ENCODE measurements at places on chromosomes 6 and 20.
A peak's percentile ranks its signal among the peaks of the same experiment; 100 is the strongest.

DNA sequence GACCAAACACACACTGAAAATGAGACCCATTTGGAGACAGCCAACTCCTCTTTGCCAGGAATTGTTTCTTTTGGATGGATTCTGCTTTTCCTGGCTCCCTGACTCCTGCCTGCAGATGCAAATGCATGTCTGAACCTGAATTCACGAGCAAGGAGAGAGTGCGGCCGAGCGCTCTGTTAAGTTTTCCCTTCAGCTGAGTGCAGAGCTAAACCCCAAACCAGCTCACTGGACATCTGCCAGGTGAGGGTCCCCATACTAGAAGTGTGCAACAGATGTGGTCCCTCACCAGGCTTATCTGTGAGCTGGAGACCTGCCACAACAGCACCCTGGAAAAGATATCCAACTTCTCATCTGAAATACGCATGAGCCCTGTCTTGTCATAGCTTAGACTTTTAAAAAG, 59.0 kb downstream of the CD164 start:
- no peak for DNase-seq

- DNase-seq: no peak
Observed at GRCh38 chr20:41224281-41224680, 86.9 kb downstream of the PLCG1 start.

- peak; percentile 57 for DNase-seq
Observed at GRCh38 chr6:137737836-137738596, 129.0 kb upstream of the TNFAIP3 start.

DNA sequence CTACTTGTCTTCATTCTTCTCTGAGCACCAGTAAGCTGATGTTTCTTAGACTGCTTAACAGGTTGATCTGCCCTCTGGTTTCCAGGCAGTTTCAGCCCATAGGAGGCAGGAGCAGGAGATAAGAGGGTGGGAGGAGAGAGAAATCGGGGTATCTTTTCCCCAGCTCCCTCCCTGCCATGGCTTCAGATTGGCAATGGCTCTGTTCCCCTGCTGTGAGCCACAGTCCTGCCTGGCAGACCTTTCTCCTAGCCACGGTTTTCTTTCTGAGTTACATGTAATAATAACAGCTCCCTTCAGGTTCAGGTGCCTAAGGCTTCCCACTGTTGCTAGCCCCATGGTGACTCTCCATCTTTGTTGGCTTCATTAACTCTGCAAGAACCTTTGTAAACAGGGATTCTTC, 115.3 kb downstream of the CD83 start:
- DNase-seq: no peak

DNA sequence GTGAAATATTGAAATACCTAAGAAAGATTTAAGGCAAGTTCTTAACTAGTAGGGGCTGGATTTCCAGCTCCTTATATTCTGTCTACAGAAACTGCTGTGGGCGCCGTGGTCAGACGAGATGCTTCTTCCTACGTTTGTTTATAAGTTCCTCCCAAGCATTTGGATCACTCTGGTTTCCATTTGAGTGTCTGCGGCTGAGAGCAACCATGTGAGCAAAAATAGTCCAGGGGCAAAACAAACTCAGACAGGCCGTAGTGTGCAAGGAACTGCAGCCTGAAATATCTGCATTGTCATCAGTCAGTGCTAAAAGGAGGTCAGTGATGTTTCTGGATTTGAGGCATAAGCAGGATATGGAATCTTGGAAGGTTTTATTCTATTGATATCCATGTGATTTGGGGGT, 485.9 kb upstream of the JAG1 start:
- DNase-seq: peak; percentile 60

DNA sequence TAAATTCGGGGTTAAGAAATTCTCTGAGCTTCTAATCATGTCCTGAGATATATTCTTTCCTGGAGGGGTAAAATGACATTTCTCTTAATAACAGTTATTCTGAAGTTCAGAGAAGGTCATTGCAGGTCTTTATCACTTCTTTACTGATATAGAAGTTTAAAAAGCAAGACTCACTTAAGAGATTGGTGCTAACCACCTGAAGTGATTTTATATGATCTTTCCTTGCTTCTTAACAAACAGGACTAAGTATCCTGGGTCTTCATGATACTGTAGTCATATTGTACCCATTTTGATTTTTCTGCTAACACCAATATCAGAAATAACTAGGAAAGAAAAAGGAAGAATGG, 39.3 kb upstream of the PRDM1 start:
- DNase-seq: no peak

- peak; percentile 92 for DNase-seq
Observed at GRCh38 chr20:57957411-57958049, 247.7 kb upstream of the PMEPA1 start.

- no peak for DNase-seq
Observed at GRCh38 chr6:16132909-16133308, 4.0 kb downstream of the MYLIP start.

DNA sequence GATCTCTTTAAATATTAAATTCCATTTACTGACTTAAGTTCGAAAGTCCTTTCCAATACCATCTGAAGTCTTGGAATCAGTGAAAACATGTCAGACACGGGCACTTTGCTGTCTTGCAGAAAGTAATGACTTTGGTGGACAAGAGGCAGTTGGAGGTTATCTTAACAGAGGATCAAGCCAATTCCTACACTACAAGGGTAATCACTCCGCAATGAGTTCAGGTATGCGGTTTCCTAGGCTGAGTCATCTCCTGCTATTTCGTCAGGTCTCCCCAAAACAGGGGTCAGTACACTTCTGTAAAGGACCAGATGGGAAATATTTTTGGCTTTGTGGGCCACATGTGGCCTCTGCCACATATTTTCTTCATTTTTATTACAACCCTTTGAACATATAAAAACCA, 656.6 kb downstream of the KIF16B start:
- no peak for DNase-seq

DNA sequence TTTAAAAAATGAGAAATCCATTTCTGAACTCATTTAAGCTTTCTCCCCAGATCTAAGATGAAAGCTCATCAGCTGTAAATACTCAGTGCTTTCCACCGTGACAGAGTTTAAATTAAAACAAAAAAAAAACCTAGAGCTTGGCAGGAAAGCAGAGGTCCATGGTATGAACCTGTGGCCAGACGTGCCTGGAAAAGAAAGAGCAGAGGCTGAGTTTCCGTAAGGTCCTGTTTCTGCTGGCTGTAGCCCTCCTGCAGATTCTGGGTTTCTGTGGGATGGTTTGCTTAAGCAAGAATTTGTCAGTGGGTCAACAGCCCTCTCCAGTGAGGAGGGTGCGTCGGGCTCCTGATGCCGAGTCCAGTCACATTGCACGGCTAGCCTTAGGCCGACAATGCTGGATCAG, 383.2 kb downstream of the SAMD5 start:
- no peak for DNase-seq

- no peak for DNase-seq
Observed at GRCh38 chr6:76435174-76435573, 362.7 kb upstream of the IMPG1 start.

- no peak for DNase-seq
Observed at GRCh38 chr6:44472250-44472945, 84.9 kb downstream of the CDC5L start.

- no peak for DNase-seq
Observed at GRCh38 chr6:157406661-157407060, 25.7 kb downstream of the ZDHHC14 start.

- peak; percentile 39 for DNase-seq
Observed at GRCh38 chr6:111361648-111362047, 121.4 kb downstream of the REV3L start.

GRCh38 chr6:110255211-110255750, 75.1 kb downstream of the CDC40 start:
- DNase-seq: peak; percentile 72

DNA sequence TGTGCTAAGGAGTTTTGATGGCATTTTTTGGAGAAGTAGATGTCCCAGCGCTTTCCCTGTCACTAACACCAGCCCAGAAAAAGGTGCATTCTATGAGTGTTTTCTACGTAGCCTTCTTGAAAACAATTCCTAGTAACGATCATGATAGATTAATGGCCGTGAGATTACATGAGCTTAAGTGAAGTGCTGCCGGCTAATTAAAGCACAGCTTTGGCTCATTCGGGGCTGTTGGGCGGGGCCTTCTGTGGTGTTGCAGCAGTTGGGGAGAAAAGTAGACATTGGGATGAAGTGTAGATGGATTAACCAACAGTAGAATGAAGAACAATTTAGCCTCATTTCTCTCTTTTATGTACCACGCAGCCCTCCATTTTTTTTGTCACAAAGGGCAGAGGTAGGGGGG, 20.8 kb upstream of the TRAF3IP2 start:
- DNase-seq: peak; percentile 23

GRCh38 chr6:117783279-117783678, 108.0 kb downstream of the NUS1 start:
- DNase-seq: no peak

GRCh38 chr6:35185971-35186370, 27.8 kb upstream of the SCUBE3 start:
- DNase-seq: no peak

- peak; percentile 27 for DNase-seq
Observed at GRCh38 chr6:47135772-47136171, 93.6 kb upstream of the ADGRF1 start.

GRCh38 chr6:111540681-111541025, 57.6 kb upstream of the REV3L start:
- DNase-seq: no peak

DNA sequence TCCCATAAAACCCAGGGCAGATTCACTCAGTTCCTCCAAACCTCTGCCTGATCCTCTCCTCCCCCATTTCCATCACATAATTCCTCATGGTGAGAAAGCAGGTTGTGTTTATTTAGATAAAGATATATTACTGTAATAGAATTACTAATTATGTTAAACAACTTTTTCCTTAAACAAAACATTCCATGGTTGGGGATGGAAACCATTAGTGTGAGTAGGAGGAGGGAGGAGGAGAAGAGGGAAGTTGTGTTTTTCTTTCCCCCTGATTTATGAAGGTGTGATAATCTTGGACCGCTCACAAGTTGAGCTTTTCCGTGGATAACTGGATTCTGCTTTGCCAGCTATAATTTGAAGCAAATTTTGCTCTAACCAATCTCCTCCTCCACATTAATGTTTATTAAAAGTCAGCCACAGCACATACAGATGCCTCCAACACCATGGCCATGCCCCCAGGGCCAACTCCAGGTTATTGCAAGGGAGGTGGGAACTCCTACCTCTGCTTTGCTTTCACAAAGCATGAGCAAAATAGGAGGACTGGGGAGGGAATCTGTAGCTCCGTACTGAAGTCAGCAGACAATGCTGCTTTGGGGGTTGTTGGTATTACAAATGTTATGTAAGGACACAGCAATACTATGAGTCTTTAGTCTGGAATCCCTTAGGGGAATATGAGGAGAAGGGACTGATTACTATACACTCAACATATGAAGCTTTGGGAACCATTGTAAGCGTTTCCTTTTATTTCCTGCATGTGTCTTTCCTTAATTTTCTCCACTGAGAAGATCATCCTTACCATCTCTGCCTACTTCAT, 542.0 kb downstream of the DHX35 start:
- no peak for DNase-seq

- DNase-seq: peak; percentile 68
Observed at GRCh38 chr6:89034586-89035251, 45.8 kb upstream of the PNRC1 start.

DNA sequence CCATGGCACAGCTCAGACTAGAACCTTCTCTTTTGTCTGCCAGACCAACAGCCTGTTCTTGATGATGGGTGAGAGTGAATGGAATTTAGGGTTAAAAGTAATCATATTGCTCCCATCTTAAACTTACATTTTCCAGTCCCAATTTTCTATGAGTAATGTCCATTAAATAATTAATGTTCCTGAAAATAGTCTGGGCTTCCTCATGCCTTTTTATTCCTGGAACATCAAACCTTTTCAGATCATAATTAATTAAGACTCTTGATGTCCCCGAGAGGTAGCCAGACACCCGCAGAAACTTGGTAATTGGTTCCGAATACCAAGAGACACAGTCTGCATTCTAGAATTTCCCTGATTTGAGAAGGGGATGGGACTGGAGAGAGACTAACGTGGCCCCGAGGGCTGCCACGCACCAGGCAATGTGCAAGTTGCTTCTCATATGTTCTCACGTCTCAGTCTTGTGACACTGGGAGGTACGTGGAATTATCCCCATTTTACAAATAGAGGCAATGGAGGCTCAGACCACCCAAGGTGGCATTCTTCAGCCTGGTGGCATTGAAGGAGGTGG, 78.6 kb upstream of the TOX2 start:
- no peak for DNase-seq

DNA sequence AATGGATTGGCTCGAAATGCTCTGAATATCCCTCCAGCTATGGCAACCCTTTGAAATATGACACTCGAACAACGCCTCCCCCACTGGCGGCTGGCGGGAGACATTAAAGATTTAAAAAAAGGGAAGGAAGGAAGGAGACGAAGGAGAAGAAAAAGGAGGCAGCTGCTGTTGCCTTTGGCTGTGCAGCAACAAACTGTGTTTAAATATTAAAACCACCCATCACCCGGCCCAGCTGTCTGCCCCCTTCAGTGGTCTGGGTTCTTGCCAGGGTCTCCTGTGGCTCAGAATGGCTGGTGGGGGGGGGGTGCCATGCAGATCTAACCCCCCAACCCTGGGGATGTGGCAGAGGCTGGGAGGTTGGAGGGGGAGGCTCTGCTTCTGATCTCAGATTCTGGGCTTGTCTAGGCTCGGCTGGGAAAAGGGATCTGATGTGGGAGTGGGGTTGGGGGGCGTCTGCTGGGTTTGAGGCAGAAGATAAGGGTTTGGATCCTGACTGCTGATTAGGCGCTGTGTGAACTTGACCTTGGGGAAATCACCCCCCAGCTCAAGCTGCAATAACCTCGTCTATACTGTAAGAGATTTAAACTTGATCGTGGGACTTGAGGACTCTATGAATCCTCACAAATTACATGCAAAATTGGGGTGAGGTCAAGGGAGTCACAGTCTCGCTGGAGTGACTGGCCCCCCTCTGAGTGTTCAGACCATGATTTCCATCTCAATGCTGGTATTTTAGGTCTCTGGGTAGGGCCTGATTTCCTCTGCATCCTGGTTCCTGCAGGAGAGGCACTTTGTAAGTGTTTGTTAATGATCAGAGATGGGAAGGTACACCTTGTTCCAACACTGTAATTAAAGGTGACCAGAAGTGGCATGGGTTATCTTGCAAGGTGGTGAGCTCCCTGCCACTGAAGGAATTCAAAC, 40.3 kb upstream of the BLCAP start:
- no peak for DNase-seq

GRCh38 chr6:36912030-36912454, 26.3 kb downstream of the C6orf89 start:
- no peak for DNase-seq

- DNase-seq: no peak
Observed at GRCh38 chr6:131208787-131209186, 73.5 kb downstream of the AKAP7 start.

GRCh38 chr6:20778459-20778858, 244.2 kb downstream of the CDKAL1 start:
- no peak for DNase-seq

All from AG20443 (cell line).